ENCODE measurements at places on chromosomes 2 and 18.

DNA sequence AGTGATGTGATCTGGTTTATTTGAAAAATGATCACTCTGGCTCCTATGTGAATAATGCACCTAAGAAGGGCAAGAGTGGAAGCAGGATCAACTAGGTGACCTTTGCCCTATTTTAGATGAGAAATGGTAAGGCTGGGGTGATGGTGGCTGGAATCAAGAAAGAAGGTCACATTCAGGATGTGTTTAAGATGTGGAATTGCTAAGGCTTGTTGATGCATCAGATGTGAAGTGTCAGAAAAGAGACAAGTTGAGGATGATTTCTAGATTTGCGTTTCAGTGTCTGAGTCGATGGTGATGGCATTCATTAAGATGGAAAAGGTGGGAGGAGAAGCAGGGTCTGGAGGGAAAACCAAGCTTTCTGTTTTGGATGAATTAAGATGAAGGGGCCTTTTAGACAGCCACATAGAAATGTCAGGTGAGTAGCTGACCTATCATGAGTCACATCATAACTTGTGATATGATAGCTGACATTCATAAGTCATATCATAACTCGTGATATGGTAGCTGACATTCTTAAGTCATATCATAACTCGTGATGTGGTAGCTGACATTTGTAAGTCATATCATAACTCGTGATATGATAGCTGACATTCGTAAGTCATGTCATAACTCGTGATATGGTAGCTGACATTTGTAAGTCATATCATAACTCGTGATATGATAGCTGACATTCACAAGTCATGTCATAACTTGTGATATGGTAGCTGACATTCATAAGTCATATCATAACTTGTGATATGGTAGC is 101.2 kb upstream of the SEC11C start:
- DNase-seq, result no peak

DNA sequence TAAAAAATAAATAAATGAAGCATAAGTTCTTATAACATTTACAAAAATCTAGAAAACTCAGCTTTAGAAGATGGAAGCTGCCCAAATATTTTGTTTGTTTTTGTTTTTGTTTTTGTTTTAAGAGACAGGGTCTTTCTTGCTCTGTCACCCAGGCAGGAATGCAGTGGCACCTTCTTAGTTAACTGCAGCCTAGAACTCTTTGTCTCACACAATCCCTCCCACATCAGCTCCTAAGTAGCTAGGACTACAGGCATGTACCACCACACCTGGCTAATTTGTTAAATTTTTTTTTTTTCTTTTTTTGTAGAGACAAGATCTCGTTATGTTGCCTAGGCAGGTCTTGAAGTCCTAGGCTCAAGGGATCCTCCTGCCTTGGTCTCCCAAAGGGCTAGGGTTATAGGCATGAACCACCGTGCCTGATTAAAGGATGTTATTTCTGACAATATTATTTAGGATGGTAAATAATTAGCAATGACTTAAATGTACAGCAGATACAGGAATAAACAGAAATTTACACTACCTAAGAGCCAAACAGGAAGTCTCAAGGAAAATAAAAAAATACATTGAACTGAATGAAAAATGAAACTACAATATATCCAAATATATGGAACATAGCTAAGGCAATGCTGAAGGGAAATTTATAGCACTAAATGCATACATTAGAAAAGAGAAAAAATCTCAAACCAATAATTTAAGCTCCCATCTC is 17.2 kb downstream of the SESTD1 start:
- DNase-seq, result no peak

- DNase-seq, result no peak
Measured at GRCh38 chr2:60973705-60974104, 43.8 kb upstream of the PEX13 start.

DNA sequence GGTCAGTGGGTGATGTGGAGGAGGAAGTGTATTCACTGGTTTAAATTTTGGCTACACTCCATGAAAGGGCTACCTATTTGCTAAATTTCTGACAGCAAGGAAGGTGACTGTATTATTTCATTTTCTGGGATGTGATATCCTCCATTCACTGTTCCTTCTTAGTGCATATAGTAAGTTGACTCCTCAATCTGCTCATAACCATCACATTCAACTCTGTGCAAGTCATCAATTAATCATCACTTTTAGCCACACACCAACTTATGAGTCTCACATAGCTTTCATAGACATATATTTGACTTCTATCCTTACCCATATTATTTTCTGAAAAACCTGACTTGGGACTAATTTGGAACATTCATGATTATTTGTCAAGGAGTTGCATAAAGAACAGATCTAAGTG is 16.9 kb downstream of the KLHL41 start:
- DNase-seq, result no peak

DNA sequence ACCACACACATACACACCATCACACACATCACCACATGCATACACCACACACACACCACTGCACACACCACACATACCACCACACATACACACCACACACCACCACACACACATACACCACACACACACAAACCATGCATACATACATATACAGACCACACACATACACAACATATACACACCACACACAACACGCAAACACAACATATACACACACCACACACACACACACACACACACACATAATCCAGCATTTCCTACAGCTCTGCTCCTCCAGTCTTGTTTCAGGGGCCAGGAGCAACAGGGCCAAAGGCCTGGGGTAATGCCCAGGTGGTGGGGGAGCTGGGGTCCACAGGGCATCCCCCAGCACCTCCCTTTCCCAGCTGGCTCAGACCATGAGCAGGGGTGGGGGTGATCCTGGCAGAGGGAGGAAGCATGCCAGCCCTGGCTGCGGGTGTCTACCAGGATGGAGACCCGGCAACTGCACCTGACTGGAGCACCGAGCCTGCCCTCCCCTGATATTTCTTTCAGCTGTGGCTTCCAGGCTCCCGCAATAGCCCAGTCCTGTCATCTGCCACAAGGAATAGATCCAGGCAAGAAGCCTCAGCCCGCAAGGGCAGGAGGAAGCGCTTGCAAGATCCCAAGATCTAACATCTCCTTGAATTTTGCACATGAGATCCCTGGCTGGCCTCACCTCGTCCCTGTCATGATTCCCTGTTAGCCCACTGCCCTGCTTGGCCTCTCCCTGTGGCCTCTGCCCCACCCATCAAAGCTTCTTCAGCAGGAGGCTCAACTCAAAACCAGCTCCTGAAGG is 196.9 kb downstream of the TNS1 start:
- no peak for DNase-seq

GRCh38 chr2:9397201-9397600 is 26.1 kb downstream of the ITGB1BP1 start:
- no peak for DNase-seq

DNA sequence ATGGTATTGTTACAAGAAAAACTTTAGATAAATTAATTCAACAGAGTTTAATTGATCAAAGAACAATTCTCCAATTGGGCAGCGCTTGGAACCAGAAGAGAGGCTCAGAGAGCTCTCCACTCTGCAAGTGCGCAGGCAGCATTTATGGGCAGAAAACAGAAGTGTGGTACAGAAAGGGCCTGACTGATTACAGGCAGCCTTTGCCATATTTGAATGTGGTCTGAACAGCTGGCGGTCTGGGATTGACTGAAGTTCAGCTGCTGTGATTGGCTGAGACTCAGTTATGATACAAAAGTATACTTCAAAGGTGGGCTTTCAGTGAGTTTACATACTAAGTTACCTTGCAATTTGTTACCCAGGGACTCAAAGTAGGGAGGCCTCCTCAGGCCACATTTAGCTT is 301.3 kb upstream of the ID2 start:
- DNase-seq, result no peak

- no peak for DNase-seq
Measured at GRCh38 chr2:42844901-42845821, 52.8 kb upstream of the HAAO start.

All from HuH-7.5 (cell line).